ENCODE measurements at places on chromosomes 2 and 18. TPM values are rescaled to one million over a fixed set of nuclear protein-coding genes. Genes with fewer than 3 reads are reported as not detected.

Gene PRKAG3
- not detected for total RNA-seq

Gene PLB1
- 7.2 TPM for total RNA-seq

DNA sequence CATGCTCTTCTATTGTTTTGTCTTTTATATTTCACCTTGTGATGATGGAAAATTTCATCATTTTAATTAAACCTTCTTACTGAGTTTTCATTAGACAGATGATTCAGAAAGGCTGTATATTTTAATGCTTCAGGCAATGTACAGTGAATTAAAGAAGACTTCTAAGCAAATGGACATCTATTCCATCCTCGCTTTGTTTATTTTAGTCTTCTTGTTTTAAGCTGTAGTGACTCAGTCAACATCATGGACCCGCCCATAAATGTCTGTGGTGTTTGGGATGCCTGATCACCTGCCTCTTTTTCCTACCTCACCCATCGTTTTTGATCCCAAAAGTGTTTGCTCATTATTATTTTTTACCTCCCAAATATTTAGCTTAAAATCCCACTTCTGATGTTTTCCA is 43.1 kb downstream of the KYNU start:
- no peak for DNase-seq

GRCh38 chr2:197573608-197574007 is 57.7 kb downstream of the MOB4 start:
- DNase-seq, result no peak

- DNase-seq, result no peak
Observed at GRCh38 chr2:132949108-132949507, 279.1 kb upstream of the LYPD1 start.

DNA sequence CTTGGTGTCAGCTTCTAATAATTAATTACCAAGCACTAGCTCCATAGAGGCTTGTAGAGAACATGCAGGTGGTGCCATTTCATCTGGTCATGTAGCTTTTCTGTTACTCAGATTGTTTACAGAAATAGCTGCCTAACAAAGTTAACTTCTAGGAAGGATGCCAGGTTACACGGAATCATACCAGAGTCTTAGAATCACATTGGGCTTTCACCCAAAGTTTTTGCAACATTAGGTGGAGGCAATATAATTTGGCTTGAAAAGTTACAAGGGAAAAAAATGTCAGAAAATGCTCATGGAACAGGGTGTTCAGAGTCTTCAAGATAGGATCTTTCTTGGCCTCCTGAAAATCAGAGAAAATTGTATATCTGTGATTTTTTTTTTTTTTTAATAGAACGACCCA is 135.6 kb downstream of the ARHGAP15 start:
- no peak for DNase-seq
